Stomach (tissue), 19 donors: ENCODE measurements at places on chromosomes 1 and 21.

- no peak overlapping the region for H3K27ac ChIP-seq
- no peaks in the 10 kb centered on the region for H3K36me3 ChIP-seq
- H3K4me3 ChIP-seq: no peak overlapping the region
- no peaks in the 10 kb centered on the region for H3K4me1 ChIP-seq
- no peak for DNase-seq
- H3K27me3 ChIP-seq: no peaks in the 10 kb centered on the region
Observed at GRCh38 chr1:163361123-163361934, 39.6 kb downstream of the NUF2 start.

DNA sequence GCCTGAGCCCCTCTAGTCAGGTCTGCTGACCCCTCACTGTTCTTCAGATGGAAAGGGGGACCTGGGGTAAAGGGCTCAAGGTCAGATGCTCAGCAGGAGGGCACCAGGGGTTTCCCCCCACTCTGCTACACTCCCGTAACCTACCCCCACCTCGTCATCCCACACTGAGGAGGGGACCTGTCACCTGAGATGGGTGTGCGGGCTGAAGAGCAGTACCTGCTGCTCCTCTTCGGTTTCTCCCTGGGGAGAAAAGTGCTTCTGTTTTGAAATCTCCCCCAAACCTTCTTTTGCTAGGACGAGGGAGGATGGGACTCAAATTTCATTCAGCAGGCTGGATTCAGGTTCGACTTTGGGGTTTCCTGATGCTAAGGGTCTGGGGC is 65.2 kb downstream of the SYT2 start:
- H3K27ac ChIP-seq: no peak overlapping the region
- DNase-seq: no peak
- no peaks in the 10 kb centered on the region for H3K36me3 ChIP-seq

DNA sequence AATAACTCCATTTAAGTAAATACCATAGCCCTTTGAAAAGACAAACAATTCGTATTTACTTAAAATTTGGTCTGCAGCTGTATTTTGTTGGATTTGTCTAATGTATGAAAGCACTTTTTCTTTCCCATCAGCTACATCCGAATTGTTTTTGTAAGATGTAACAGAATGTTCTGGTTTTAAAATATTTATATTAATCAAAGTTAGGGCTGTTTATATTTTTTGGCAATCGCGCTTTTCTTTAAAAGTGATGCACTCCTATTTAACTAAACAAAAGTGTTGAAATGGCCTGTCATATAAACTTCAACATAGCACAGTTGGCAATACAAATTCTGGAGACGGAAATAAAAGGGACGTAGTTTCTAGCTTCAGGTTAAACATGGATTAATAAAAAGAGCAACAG is 216.3 kb upstream of the ADGRL2 start:
- H3K4me1 ChIP-seq: no peaks in the 10 kb centered on the region
- H3K4me3 ChIP-seq: no peak overlapping the region
- no peaks in the 10 kb centered on the region for H3K27me3 ChIP-seq
- H3K36me3 ChIP-seq: no peaks in the 10 kb centered on the region

- H3K36me3 ChIP-seq: no peaks in the 10 kb centered on the region
- H3K27me3 ChIP-seq: peaks cover 6% of the 10 kb centered on the region
- no peak overlapping the region for H3K4me3 ChIP-seq
- no peak overlapping the region for H3K27ac ChIP-seq
- no peak for DNase-seq
- H3K4me1 ChIP-seq: no peaks in the 10 kb centered on the region
Observed at GRCh38 chr1:47460456-47460855, 22.6 kb downstream of the FOXD2 start.

- H3K4me1 ChIP-seq: peaks cover 12% of the 10 kb centered on the region
- H3K27ac ChIP-seq: no peak overlapping the region
- no peaks in the 10 kb centered on the region for H3K27me3 ChIP-seq
- no peak overlapping the region for H3K4me3 ChIP-seq
- peaks cover 10% of the 10 kb centered on the region for H3K36me3 ChIP-seq
Observed at GRCh38 chr1:6861075-6861724, 75.9 kb downstream of the CAMTA1 start.
